ENCODE measurements at places on chromosomes 5 and 9.

- DNase-seq: no peak
Observed at GRCh38 chr5:131473731-131474130, 161.3 kb downstream of the RAPGEF6 start.

- no peak for DNase-seq
Observed at GRCh38 chr5:129760636-129761325, 12.9 kb downstream of the MINAR2 start.

GRCh38 chr9:121599872-121600585, 51.4 kb upstream of the DAB2IP start:
- DNase-seq: no peak

- no peak for DNase-seq
Observed at GRCh38 chr9:86794391-86795046, 152.8 kb downstream of the GAS1 start.

GRCh38 chr5:127650649-127651048, 1.8 kb downstream of the CTXN3 start:
- DNase-seq: no peak

DNA sequence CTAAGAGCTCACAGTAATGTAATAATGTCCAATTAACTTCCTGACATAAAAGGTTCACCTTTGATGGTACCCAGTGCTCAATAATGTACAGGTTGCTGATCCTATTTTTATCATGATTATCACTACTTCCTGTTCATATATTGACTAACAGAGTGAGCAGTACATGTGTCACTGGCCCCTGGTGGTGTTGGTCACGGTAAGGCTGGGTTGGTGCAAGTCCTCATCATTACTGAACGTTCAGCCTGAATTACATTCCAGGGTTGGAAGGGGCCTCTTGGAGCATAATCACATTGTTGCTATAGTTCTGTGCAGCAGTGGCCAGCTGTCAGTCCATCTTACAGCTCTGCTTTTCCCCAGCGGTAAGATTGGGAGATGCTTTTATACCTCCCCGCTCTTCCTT, 24.2 kb upstream of the CKMT2 start:
- DNase-seq: no peak

GRCh38 chr9:124645274-124645673, 125.8 kb downstream of the NR6A1 start:
- DNase-seq: no peak

Data from CD4-positive, alpha-beta T cell (primary cell).